ENCODE measurements at places on chromosomes 2 and 18. TPM values are rescaled to one million over a fixed set of nuclear protein-coding genes. Genes with fewer than 3 reads are reported as not detected.

FLACC1 gene
- total RNA-seq: 3.7 TPM

GPR55 gene
- total RNA-seq: 6.8 TPM

DSG1 gene
- total RNA-seq: not detected

FMNL2 gene
- total RNA-seq: 4.7 TPM

APOB gene
- not detected for total RNA-seq

- peaks cover 5% of the 10 kb centered on the region for H3K4me1 ChIP-seq
- no peaks in the 10 kb centered on the region for H3K36me3 ChIP-seq
- no peak overlapping the region for H3K4me3 ChIP-seq
- H3K27me3 ChIP-seq: no peaks in the 10 kb centered on the region
These were observed 479.3 kb downstream of the PTPRM start for GRCh38 chr18:8046441-8046840.

GRCh38 chr2:197308585-197308984 is 2.0 kb downstream of the ANKRD44 start:
- H3K27ac ChIP-seq: peak overlapping the region; percentile 100
- peaks cover 5% of the 10 kb centered on the region for H3K36me3 ChIP-seq
- peak overlapping the region; percentile 99 for H3K4me3 ChIP-seq
- peaks cover 72% of the 10 kb centered on the region for H3K4me1 ChIP-seq
- DNase-seq: no peak
- H3K27me3 ChIP-seq: no peaks in the 10 kb centered on the region

GRCh38 chr2:236641051-236641726 is 71.6 kb downstream of the ACKR3 start:
- DNase-seq: no peak
- no peaks in the 10 kb centered on the region for H3K36me3 ChIP-seq
- H3K27me3 ChIP-seq: peaks cover 32% of the 10 kb centered on the region
- H3K4me1 ChIP-seq: no peaks in the 10 kb centered on the region
- no peak overlapping the region for H3K4me3 ChIP-seq

DNA sequence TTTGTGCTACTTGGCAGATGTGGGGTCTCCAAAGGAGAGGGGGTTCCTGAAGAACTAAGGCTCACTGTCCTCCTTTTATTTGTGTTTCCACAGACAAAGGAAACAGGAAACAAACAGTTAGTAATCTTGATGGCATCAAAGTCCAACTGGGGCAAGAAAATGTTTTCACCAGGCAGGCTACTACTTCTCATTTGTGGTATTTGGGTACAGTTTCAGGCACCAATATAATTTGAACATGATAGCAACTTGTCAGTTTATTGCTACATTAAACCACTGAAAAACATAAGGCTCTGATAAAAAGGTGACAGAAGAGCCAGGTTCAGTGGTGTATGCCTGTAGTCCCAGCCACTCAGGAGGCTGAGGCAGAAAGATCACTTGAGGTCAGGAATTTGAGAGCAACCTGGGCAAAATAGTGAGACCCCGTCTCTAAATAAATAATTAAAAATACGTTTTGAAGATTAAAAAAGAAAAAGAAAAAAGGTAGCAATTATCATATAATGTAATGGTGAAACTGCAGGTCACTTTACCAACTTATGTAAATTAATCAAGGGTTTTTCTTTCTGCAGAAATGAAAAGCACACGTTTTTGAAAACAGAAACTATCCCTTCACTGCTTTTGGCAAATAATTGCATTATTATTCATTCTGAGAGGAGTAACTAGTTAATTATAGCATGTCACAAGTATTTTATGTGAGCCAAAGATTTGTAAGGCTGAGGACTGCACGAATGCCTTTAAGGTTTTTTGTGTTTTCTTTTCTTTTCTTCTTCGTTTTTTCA is 157.5 kb upstream of the CAVIN2 start:
- no peak for DNase-seq
- no peak overlapping the region for H3K27ac ChIP-seq
- no peaks in the 10 kb centered on the region for H3K27me3 ChIP-seq

DNA sequence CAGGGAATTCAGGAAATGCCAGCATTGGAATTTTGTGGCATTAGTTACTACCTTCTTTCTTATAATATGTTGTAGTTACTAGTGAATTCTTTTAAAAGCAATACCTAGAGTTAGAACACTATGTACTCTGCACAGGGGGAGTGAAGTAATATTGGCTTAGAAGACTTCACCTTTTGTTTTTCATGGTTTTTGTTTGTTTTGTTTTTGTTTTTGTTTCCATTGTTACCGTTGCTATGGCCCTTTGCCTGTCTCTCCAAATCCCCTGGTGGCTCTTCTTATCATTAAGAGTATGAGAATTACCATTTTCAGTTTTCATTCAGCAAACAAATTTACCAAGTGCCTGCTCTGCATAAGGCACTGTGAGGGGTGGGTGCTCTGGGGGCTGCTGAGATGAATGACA is 160.1 kb downstream of the HAUS1 start:
- peaks cover 22% of the 10 kb centered on the region for H3K36me3 ChIP-seq
- DNase-seq: no peak
- H3K4me1 ChIP-seq: peaks cover 48% of the 10 kb centered on the region
- no peaks in the 10 kb centered on the region for H3K27me3 ChIP-seq

DNA sequence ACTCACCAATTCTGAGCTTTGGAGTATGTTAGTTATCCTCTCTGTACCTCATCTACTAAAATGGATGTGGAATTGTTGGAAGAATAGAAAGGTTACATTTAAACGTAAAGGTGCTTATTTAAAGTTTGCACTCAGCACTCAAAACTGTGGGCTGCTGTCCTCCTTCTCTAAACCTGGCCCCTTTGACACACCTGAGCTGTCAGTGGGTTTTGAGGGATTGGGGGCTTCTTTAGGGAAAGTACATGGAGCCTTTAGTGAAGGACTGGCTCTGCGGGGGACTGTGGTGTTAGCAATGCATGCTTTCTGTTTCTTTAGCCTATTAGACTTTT is 47.2 kb downstream of the TET3 start:
- H3K27me3 ChIP-seq: no peaks in the 10 kb centered on the region
- no peak for DNase-seq
- peak overlapping the region; percentile 51 for H3K27ac ChIP-seq
- peaks cover 81% of the 10 kb centered on the region for H3K4me1 ChIP-seq
- peak overlapping the region; percentile 82 for H3K4me3 ChIP-seq

- peak overlapping the region; percentile 57 for H3K4me3 ChIP-seq
- DNase-seq: no peak
- no peaks in the 10 kb centered on the region for H3K27me3 ChIP-seq
- peak overlapping the region; percentile 16 for H3K27ac ChIP-seq
- peaks cover 87% of the 10 kb centered on the region for H3K4me1 ChIP-seq
These were observed 13.7 kb downstream of the TET3 start for GRCh38 chr2:73998451-73998850.

GRCh38 chr2:226414335-226414734 is 385.3 kb downstream of the IRS1 start:
- H3K4me3 ChIP-seq: no peak overlapping the region
- H3K27me3 ChIP-seq: peaks cover 14% of the 10 kb centered on the region
- DNase-seq: no peak

GRCh38 chr2:9631878-9632700 is 1.3 kb upstream of the YWHAQ start:
- peaks cover 35% of the 10 kb centered on the region for H3K4me1 ChIP-seq
- H3K27me3 ChIP-seq: peaks cover 7% of the 10 kb centered on the region

GRCh38 chr18:24947521-24948305 is 404.3 kb downstream of the ZNF521 start:
- H3K27ac ChIP-seq: no peak overlapping the region
- no peaks in the 10 kb centered on the region for H3K27me3 ChIP-seq
- H3K36me3 ChIP-seq: no peaks in the 10 kb centered on the region
- DNase-seq: no peak

DNA sequence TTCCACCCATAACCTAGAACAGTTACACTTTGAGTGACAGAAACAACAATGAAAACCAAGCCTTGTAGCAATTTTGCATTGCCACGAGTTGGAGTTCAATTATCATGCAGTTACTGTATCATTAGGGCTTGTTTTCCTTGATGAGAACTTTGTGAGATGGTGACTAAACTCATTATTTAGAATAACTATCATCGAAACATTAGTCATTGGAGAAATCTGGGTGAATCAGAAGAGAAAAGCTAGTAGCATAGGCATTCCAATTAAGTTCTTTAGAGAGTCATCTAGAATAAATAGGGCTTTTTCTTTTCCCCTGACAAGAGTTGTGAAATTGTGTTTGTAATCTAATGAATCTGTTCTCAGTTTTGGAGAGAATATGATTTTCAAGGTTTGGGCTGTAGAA is 122.8 kb upstream of the DOCK10 start:
- peaks cover 5% of the 10 kb centered on the region for H3K4me1 ChIP-seq
- DNase-seq: no peak

DNA sequence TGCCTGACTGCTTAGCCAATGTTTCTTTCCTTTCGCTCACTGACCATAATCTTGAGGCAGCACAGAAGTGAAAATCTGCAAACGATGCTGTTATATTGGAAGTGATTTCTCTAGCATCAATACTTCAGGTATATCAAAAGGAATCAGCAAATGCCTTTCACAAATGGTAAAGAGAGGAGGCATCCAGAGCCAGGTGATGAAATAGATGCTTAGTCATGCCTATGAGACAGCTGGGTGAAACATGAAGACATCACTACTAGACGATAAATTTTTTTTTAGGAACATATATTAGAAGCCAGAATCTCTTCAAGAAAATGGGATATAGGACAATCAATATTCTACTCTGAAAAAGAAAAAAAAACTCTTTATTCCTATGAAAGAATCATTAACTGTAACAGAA is 249.2 kb upstream of the SLC39A10 start:
- no peaks in the 10 kb centered on the region for H3K27me3 ChIP-seq
- peaks cover 2% of the 10 kb centered on the region for H3K36me3 ChIP-seq
- no peak overlapping the region for H3K4me3 ChIP-seq
- H3K4me1 ChIP-seq: peaks cover 15% of the 10 kb centered on the region
- DNase-seq: no peak

DNA sequence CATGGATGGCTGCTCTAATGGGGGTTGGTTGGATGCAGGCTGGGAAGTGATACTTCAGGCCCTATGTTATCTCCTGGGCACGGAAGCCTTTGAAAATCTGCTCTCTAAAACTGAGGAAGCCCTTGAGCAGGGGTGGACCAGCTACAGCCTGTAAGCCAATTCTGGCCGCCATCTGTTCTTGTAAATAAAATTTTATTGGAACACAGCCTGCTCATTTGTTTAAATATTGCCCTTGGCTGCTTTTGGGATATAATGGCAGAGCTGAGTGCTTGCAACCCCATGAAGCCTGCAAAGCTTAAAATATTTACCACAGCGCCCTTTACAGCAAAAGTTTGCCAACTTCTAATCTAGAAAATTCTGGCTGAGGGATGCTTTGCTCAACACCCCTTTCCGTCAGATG is 11.9 kb upstream of the IGFBP2 start:
- no peaks in the 10 kb centered on the region for H3K36me3 ChIP-seq
- H3K27ac ChIP-seq: no peak overlapping the region
- no peaks in the 10 kb centered on the region for H3K27me3 ChIP-seq
- no peak overlapping the region for H3K4me3 ChIP-seq

- no peaks in the 10 kb centered on the region for H3K27me3 ChIP-seq
- H3K4me3 ChIP-seq: no peak overlapping the region
- H3K4me1 ChIP-seq: peaks cover 20% of the 10 kb centered on the region
- DNase-seq: no peak
- no peak overlapping the region for H3K27ac ChIP-seq
These were observed 159.8 kb downstream of the UXS1 start for GRCh38 chr2:106034325-106034724.

GRCh38 chr2:217988840-217989204 is 14.0 kb downstream of the TNS1 start:
- DNase-seq: no peak
- no peaks in the 10 kb centered on the region for H3K36me3 ChIP-seq
- H3K4me1 ChIP-seq: no peaks in the 10 kb centered on the region
- H3K27me3 ChIP-seq: peaks cover 12% of the 10 kb centered on the region
- no peak overlapping the region for H3K4me3 ChIP-seq

- no peaks in the 10 kb centered on the region for H3K27me3 ChIP-seq
- peaks cover 4% of the 10 kb centered on the region for H3K36me3 ChIP-seq
- no peak overlapping the region for H3K27ac ChIP-seq
- no peak for DNase-seq
- H3K4me1 ChIP-seq: no peaks in the 10 kb centered on the region
These were observed 1237.1 kb downstream of the LRP1B start for GRCh38 chr2:140893685-140894084.

GRCh38 chr2:15043336-15044058 is 411.0 kb downstream of the LRATD1 start:
- no peak overlapping the region for H3K27ac ChIP-seq
- no peaks in the 10 kb centered on the region for H3K36me3 ChIP-seq
- H3K27me3 ChIP-seq: peaks cover 31% of the 10 kb centered on the region

DNA sequence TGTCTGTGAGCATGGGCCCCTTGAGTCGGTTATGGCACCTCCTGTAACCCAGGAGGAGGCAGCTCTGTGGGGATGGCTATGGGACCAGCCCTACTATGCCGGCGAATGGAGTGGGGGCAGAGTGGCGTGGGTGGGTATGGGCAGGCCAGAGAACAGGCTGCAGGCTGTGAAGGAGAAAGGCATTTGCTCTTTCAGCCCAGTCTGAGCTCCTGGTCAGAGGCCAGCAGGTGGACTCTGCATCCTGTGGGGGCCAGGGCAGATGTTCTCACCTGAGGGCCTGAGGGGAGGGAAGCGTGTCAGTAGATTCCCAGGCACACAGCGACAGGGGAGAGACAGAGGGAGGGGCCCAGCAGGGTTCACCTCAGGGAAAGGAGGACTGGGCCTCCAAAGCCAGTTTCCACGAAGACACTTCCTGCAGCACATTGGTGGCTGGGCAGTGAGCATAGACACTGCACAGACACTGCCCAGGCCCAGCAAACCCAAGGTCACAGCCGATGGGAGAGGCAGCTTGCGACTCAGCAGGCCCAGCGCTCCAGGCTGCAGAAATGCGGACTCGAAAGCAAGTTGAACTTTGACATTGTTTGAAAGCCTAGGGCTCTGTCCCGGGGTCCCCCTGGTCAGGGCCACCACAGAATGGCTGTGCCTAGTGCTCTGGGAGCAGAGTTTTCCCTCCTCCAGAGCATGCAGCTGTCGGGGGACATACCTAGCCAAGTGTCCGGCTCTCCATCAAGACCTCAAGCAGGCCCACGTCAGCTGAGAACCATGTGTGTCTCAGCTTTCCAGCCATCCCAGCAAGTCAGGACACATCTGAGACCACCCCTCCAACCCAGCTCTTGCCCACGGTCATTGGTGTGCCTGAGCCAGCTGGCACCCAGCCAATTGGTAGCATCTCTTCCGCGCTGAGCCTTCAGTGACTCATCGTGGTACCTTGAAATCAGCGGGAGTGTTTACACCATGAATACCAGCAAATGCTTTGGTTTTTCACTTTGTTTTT is 53.8 kb downstream of the TGOLN2 start:
- peak; percentile 9 for DNase-seq
- no peak overlapping the region for H3K4me3 ChIP-seq
- H3K27me3 ChIP-seq: peaks cover 5% of the 10 kb centered on the region
- no peaks in the 10 kb centered on the region for H3K4me1 ChIP-seq

Measured in activated T-cell treated with anti-CD3 and anti-CD28 coated beads, Interleukin-2, amount 50 U/mL, for 72 hours (primary cell).